GM12878 (cell line): ENCODE measurements at places on chromosomes 1 and 21.

- peak; percentile 21 for DNase-seq
Observed at GRCh38 chr1:223143537-223144248, 645 bp upstream of the TLR5 start.

DNA sequence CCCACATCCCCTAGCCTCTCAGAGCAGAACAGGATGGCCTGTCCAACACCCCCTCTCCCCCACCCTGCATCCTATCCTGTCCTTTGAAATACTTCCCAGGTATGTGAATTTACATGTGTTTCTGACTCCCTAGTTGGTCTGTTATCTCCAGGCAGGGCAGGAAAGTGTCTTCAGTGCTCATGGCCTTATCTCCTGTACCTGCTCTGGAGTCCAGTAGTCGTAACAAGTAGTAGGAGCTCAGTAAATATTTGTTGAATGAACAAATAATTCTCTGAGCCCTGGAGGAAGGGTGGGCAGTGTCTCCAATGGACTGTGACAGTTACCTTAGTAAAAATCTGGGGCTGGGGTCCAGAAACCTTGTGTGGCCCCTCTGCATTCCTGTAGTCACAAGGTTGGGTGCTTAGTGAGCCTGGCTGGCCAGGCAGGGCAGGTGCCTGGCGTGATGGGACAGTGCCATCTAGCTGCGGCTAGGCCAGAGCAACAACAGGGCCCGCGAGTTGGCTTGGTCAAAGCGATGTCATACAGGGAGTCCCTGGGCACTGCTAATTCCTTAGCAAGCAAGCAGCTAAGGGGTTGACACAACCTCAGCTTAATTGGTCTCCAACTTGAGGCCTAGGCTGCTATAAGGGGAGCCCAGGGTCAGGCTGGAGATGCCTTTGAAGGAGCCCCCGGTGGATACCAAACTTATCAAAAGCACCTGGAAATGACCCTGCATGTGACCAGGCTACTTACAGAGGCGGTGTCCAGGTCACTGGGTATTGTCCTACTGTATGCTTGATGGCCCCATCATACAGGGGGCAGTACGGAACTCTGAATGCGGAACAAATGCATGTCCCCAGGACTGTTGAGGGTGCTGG, 89.0 kb upstream of the PPM1J start:
- DNase-seq, result peak; percentile 4

DNA sequence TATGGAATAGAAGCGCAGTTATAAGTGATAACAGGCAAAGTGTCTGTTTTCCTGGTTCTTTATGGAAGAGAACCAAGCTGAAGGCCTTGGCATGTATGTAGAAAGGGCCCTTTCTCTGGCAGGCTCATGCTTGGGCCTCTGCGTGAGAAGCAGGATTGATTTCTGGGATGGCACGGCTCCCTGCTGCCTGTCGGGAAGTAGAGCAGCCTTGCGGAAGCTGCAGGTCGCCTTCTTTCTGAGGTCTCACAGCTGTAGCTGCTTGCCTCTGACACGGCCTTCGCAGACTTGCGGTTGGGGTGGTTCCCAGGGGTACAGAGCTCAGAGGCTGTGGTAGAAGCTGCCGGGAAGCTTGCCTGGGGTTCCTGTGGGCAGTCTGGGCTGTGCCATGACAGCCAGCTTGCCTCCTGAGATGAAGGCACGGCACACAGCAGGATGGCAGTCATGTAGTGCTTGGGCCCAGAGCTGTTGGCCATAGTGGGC, 39.4 kb downstream of the TRAPPC10 start:
- DNase-seq, result no peak

- no peak for DNase-seq
Observed at GRCh38 chr21:17668479-17669140, 55.9 kb upstream of the BTG3 start.
